Cardiac muscle cell (in vitro differentiated cells and primary cell): ENCODE measurements at places on chromosomes 5 and 9. TPM values are rescaled to one million over a fixed set of nuclear protein-coding genes. Genes with fewer than 3 reads are reported as not detected.
A peak's percentile ranks its signal among the peaks of the same experiment; 100 is the strongest.

Gene CBY3
- 0.18 TPM in 1 of 2 replicates, not detected in the other for total RNA-seq

Gene ZNF608
- 75.0 and 115 TPM in 2 replicates for total RNA-seq

- H3K27me3 ChIP-seq: no peaks in the 10 kb centered on the region
- H3K36me3 ChIP-seq: no peaks in the 10 kb centered on the region
- H3K27ac ChIP-seq: no peak overlapping the region
- no peaks in the 10 kb centered on the region for H3K4me1 ChIP-seq
- no peak for DNase-seq
Observed at GRCh38 chr9:93612052-93612795, 35.8 kb downstream of the PHF2 start.

GRCh38 chr9:38680837-38681445, 39.0 kb downstream of the FAM240B start:
- no peaks in the 10 kb centered on the region for H3K27me3 ChIP-seq
- peak; percentile 6 for DNase-seq
- no peaks in the 10 kb centered on the region for H3K36me3 ChIP-seq

Gene GPRIN1
- total RNA-seq: 0.27 and 0.63 TPM in 2 replicates

- H3K36me3 ChIP-seq: no peaks in the 10 kb centered on the region
- H3K27me3 ChIP-seq: no peaks in the 10 kb centered on the region
- DNase-seq: no peak
- H3K4me3 ChIP-seq: no peak overlapping the region
- no peak overlapping the region for H3K27ac ChIP-seq
Observed at GRCh38 chr5:87650284-87650683, 237.6 kb upstream of the CCNH start.

DNA sequence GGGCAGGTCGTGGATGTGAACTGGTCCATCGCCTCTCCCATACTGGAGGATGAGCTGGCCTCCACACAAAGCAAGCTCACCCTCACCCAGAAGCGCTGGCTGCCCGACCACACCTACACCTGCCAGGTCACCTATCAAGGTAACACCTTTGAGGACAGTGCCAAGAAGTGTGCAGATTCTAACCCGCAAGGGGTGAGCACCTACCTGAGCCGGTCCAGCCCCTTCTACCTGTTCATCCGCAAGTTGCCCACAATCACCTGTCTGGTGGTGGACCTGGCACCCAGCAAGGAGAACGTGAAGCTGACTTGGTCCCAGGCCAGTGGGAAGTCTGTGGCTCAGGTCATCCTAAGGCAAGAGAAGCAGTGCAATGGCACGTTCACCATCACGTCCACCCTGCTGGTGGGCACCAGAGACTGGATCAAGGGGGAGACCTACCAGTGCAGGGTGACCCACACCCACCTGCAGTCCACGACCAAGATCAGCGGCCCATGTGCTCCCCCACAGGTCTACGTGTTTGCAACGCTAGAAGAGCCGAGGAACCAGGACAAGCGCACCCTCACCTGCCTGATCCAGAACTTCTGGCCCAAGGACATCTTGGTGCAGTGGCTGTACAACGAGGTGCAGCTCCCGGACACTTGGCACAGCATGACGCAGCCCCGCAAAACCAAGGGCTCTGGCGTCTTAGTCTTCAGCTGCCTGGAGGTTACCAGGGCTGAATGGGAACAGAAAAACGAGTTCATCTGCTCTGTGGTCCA, 71.3 kb downstream of the INSL6 start:
- H3K36me3 ChIP-seq: no peaks in the 10 kb centered on the region
- no peaks in the 10 kb centered on the region for H3K27me3 ChIP-seq
- no peak overlapping the region for H3K4me3 ChIP-seq
- DNase-seq: no peak
